ENCODE measurements at places on chromosomes 11 and 22.

DNA sequence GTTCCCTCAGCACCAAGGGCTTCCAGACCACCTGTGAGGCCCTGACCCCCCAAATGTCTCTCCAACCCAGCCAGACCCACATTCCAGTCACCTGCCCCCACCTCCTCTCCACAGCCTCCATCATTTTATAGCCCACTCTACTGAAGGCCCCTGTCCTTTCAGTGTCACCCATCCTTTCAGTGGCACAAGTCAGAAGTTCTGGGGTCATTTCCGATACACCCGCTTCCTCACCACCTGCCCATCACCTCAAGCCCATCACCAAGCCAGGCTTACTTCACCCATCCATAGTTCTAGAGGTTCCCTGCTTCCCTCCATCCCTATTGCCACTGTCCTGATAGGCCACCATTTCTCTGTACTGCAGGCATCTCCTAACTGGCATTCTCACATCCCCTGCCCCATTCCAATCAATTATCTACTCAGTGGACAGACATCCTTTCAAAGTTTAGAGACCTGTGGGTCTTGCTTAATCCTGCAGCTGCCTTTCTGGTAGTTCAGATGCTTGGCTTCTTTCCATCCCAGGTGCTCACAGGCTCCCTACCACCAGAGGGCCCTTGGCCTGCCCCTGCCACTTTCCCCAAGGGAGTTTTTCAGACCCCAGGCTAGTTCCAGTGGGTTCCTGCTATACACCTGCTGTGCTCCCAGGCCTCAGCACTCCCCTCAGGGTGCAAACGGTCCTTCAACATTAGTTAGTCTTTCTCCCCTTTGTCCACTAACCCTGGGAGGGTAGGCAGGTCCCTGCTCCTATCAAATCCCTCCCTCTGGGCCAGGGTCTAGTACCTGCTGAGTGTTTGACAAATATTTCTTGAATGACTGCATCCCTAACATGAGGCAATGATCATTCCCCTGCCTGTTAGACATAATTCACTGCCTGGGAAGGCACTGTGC lies 7.6 kb downstream of the KCNQ1OT1 start:
- DNase-seq: no peak

GRCh38 chr11:8192016-8192895 lies 23.4 kb upstream of the RIC3 start:
- DNase-seq: peak; percentile 25

DNA sequence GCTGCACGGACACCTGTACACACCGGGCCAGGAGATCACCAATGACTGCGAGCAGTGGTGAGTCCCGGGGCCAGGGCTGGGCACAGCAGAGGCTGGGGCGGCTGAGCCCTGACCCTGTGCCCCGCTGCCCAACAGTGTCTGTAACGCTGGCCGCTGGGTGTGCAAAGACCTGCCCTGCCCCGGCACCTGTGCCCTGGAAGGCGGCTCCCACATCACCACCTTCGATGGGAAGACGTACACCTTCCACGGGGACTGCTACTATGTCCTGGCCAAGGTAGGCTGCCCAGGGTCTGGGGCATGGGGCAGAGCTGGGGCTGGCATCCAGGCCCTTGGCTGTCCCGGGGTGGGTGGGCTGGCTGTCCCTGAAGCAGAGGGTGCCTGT lies 7.7 kb downstream of the MUC2 start:
- DNase-seq: no peak

DNA sequence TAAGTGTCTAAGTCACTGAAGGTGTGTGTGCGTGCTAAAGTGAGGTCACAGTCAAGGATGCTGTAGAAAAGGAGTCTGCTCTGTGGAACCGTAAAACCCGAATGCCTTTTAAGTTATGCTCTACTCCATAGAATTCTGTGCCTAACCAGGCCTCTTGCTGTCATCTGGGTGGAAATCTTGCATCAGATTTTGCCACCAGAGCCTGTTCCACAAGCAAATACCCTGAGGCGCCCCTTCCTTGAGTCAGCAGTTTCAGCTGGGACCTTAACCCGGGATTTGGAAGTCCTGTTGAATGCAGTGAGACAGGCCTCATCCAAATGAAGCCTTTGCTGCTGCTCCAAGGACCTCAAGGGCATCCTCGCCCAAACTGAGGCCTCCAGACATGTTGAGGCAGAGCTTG lies 109.8 kb downstream of the WNT11 start:
- no peak for DNase-seq

GRCh38 chr22:49333206-49333605 lies 494.5 kb downstream of the BRD1 start:
- DNase-seq: no peak

DNA sequence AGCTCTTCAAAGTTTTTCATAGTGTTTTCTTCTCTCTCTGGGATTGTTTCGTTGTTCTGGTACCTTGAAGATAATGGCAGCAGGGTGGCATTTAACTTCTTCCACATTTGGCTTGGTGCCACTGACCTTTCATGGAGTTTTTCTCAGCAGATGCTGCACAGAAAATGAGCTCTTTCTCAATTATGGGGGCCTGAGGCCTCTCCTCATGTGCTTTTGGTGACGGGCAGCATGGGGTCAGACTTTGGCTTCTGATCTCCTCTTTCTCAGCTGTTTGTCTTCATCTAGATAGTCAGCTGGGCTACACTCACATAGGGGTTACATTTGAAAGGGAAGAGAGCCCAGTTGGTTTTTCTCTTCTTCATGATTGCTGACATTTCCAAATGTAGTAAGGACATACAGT lies 76.3 kb downstream of the FAT3 start:
- DNase-seq: no peak

DNA sequence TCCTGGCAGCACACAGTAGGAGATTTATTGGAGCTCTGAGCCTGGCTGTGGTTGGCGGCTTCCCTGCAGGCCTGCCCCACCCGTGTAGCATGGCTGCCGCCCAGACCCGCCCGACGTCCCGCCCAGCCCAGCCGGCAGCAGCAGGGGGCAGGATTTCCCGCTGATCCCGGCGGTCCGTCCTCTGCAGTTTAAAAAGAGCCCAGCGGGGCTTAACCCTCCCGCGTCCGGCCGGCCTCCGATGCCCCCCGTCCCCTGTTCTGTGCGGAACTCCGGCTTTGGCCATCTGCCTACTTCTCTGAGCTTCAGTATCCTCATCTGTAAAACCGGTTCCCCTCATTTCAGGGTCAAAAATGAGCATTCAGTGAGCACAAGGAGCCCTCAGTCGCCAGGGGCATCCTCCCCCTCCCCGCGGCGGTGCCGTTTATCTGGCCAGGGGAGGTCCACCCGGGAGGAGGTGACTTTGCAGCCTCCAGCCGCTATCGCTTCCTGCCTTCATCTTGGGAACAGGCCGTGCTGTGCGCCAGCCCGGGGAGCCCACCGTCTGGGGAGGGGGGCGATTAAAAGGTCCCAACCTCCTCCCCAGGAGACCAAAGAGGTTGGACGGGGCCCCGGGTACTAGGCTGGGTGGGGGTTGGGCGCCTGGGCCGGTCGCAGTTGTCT lies at the start of gene GAS2L1:
Gene GAS2L1 (plus strand): TSS at position 476 of the 660 bp plus-strand sequence. CDS start 1,456 bp downstream, outside the sequence.
- DNase-seq: peak; percentile 55

DNA sequence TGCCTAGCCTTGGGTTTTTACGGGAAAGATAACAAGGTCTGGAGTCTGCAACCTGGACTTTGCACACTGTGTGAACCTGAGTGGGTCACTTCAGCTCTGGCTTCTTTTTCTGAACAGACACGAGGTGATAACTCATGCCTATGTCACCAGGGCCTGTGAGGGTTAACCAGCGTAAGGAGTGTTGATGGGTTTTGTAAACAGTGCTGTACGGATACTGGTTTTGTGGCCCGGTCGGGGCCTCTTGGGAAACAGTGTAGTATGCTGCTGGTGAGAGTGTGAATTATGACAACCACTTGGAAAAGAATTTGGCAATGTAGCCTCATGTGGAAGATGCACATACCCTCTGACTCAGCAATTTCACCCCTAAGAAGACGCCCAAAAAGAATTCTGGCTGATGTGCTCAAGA lies 266.8 kb downstream of the MN1 start:
- DNase-seq: no peak

- DNase-seq: no peak
Measured at GRCh38 chr11:33545931-33546330, 154.7 kb downstream of the C11orf91 start.

GRCh38 chr11:68531129-68531693 lies 70.7 kb downstream of the PPP6R3 start:
- no peak for DNase-seq

- DNase-seq: no peak
Measured at GRCh38 chr11:104663190-104664140, 234.8 kb downstream of the CASP12 start.

GRCh38 chr11:96085319-96085930 lies 161.5 kb upstream of the MTMR2 start:
- peak; percentile 1 for DNase-seq

- DNase-seq: no peak
Measured at GRCh38 chr11:35663408-35663702, 780 bp downstream of the TRIM44 start.

GRCh38 chr11:86087256-86087655 lies 18.4 kb upstream of the PICALM start:
- DNase-seq: no peak

GRCh38 chr22:49673048-49673447 lies 154.6 kb downstream of the BRD1 start:
- DNase-seq: no peak

DNA sequence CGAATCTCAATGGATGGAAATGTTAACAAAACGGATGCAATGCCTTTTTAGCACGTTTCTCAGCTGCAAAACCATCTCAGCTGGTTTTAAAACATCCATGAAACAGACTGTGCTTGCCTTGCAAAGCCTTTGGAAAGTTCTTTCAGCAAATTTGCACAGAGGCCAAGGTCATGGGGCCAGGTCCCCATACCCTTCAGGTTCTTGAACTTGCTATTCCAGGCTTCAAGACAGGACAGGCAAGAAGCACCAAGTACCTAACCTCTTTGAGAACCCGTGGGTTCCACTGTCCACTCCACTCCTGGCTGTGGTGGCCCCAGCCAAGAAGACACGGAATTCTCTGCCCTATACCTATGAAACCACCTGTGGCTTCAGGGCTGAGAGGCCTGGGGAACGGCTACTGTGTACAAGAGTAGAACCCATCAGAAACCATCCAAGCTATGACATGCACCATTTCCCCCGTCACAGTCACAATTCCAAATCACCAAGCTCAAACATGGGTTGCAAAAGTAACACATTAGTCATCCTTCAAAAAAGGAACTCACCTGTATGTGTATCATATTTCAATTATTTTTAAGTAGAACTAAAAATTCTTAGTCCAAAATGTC lies 17.0 kb downstream of the TNKS1BP1 start:
- no peak for DNase-seq

- no peak for DNase-seq
Measured at GRCh38 chr11:36090356-36091109, 146.7 kb downstream of the LDLRAD3 start.

GRCh38 chr11:64231546-64231945 lies 1.2 kb downstream of the DNAJC4 start:
- DNase-seq: no peak

- no peak for DNase-seq
Measured at GRCh38 chr11:65381716-65382032, 772 bp downstream of the SLC25A45 start.

DNA sequence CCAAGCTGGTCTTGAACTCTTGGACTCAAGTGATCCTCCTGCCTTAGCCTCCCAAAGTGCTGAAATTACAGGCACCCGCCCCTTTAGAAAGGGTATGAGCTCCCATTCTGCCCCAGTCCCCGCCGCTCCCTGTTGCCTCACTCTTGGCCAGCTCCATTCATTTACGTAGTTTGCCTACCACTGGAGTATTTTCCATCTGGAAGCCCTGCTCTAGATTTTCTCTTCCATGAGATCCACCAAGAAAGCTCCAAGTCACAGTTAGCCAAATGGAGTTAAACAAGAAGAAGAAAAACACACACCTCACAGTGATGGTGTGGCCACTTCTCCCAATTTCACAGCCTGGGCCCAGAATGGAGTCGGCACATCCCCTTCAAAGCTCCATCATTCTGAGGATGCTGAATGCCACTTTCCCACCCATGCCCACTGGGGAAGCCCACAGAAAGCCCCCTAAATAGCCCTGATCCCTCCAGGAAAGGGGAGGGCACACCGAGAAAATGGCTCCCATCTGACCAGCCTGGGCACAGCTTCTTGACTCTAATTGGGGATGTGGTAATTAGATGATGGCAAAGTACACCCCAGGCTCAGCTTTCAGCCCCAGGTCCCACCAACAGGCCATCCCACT lies 381.2 kb downstream of the MN1 start:
- DNase-seq: no peak

- DNase-seq: no peak
Measured at GRCh38 chr11:86511086-86511551, 136.4 kb downstream of the CCDC81 start.

DNA sequence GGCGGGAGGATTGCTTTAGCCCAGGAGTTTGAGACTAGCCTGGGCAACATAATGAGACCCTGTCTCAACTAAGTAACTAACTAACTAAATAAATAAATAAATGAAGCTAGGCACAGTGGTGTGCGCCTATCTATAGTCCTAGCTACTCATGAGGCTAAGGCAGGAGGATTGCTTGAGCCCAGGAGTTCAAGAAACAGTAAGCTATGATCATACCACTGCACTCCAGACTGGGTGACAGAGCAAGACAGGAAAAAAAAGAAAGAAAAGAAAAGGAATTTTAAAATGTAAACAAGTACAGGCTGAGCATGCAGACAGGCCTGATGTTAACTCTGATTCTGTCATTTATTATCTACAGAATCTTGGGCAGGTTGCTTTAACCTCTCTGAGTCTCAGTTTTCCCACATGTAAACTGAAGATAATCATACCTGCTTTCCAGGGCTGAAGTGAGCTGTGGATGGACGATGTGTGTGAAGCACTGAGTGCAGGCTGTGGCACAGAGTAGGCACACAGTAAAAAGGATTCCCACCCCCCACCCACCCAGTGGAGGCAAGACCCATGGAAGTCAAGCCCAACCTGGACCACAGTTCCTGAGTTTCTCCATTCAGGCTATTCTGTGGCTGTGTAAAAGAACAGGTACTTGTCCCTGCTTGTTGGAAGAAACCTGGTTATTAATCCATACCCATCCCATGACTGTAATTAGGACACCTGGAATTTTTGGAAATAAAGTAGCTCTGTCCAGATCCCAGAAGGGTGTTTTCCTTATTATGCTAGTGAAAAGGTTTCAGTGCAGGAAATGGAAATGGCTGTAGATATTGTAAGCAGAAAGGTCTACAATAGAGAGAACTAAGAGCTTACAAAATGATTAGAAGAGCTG lies 18.7 kb upstream of the SCUBE2 start:
- no peak for DNase-seq

DNA sequence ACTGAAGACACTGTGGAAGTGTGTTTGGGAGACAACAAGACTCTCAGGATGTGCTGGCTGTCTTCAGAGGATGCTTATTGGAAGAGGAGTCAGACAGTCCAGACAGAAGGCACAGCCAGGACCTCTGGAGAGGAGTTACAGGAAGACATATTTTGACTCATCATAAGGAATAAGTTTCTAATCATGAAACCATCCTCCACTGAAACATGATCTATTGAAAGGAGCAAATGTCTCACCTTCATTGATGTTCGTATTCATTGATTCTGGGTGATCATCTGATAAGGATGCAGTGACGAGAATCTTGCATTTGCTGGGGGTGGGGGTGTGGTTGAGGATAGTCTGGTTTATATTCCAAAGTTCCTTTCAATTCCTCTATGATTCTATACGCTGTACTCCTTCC lies 2.5 kb upstream of the CXCR5 start:
- DNase-seq: no peak

GRCh38 chr11:66867425-66868040 lies 10.7 kb downstream of the LRFN4 start:
- DNase-seq: no peak

All from NCI-H1930 (cell line).